ENCODE measurements at places on chromosomes 6 and 20.

DNA sequence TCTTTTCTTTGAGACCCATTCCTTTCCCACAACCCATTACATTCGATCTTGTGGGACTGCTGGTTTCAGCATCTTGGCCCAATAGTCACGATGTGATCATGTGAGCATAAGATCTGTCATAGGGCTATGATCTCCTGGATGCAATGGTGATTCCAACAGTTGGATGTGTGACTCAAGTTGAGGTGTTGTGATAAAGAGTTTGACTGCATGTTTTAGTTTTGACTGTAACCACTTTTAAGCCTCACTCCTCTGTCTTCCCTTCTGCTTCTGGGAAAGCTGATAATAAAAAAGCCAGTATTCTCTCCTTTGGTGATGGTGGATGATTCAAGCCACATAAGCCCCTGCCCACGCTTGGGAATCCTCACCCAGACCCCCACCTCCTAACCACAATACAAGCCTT, 117.0 kb upstream of the ASCC3 start:
- DNase-seq = no peak

DNA sequence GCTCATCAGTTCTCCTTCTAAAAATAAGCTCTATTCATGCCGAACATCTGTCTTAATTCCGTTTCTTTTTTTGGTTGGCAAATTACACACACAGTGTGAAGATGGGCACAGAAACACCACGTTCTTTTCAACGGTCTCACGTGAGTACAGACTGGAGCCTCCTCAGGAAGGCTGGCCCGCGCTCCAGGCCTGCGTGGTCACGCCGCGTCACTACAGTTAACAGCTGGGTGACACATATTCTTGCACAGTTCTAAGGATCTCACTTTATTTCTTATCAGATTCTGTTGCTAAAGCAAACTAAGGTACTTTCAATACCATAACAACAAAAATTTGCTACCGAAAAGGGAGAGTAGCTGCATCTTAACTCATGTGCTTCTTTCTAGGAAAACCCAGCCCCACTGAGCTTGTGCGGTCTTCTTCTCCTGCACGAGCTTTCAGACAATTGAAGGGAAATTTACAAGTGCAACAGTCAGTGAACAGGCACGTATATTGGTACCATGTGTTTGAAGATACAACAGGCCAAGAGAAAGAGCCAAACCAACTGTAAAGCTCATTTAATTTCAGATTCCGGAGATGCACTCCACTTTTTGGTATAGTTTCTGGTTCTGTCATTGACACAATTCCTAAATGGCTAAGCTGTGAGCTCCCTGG, 55.6 kb upstream of the MPC1 start:
- DNase-seq = no peak

GRCh38 chr6:36127462-36128016, 2.8 kb upstream of the MAPK13 start:
- no peak for DNase-seq

- no peak for DNase-seq
Measured at GRCh38 chr6:10146715-10147451, 268.0 kb downstream of the TFAP2A start.

- no peak for DNase-seq
Measured at GRCh38 chr6:15331143-15331542, 85.3 kb downstream of the JARID2 start.

- DNase-seq = no peak
Measured at GRCh38 chr20:54054516-54054915, 15.9 kb downstream of the BCAS1 start.

GRCh38 chr20:25066386-25066785, 8.4 kb upstream of the ACSS1 start:
- DNase-seq = no peak
